Progenitor cell of endocrine pancreas (in vitro differentiated cells): ENCODE measurements at places on chromosomes 11 and 22. TPM values are rescaled to one million over a fixed set of nuclear protein-coding genes. Genes with fewer than 3 reads are reported as not detected.
A peak's percentile ranks its signal among the peaks of the same experiment; 100 is the strongest.

DNA sequence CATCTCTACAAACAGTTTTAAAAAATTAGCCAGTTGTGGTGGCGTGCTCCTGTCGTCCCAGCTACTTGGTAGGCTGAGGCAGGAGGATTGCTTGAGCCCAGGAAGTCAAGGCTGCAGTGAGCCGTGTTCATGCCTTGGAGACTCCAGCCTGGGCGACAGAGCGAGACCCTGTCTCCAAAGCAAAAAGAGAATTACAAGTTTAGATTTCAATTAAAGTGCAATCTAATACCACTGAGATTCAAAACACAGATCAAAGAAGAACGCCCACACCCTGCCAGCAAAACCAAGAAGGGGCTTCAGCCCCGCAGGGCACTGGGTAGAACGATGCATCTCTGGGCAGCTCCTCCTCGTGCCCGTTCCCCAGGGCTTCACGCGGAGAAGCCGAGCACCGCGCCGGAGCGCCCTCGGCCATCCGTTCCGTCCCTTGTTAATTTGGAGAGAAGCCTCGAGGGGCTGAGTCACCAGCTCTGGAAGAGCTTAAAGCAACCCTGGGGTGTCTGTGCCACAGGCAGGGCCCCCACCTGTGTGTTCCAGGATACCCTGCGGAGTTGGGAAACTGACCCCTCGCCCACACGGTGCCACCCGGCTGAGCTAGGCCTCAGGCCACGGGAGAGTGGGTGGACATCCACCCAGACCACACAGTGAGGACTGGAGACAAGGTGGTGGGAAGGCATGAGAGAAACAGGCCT, 47.0 kb downstream of the AP2A2 start:
- H3K4me3 ChIP-seq = no peak overlapping the region
- no peak for DNase-seq
- no peaks in the 10 kb centered on the region for H3K27me3 ChIP-seq
- peaks cover 16% of the 10 kb centered on the region for H3K36me3 ChIP-seq

The SCUBE1 gene
- total RNA-seq = 4.5 and 9.1 TPM in 2 replicates

GRCh38 chr11:64924910-64925284, 408 bp downstream of the PPP2R5B start:
- peaks cover 3% of the 10 kb centered on the region for H3K27me3 ChIP-seq
- peak overlapping the region; percentile 87 for H3K4me3 ChIP-seq
- peak overlapping the region; percentile 67 for H3K27ac ChIP-seq
- no peak for DNase-seq

The GTF2H1 gene
- 43.9 and 45.4 TPM in 2 replicates for total RNA-seq

The AASDHPPT gene
- 56.7 and 60.4 TPM in 2 replicates for total RNA-seq

The SMPD1 gene
- total RNA-seq = 25.5 and 27.8 TPM in 2 replicates

GRCh38 chr11:35583843-35584242, 34.4 kb upstream of the FJX1 start:
- H3K4me3 ChIP-seq = no peak overlapping the region
- H3K27me3 ChIP-seq = peaks cover 8% of the 10 kb centered on the region
- H3K4me1 ChIP-seq = peaks cover 3% of the 10 kb centered on the region
- no peak overlapping the region for H3K27ac ChIP-seq
- DNase-seq = no peak

The EMID1 gene
- 18.9 and 20.6 TPM in 2 replicates for total RNA-seq

The ROBO4 gene
- not detected in 2 replicates for total RNA-seq

DNA sequence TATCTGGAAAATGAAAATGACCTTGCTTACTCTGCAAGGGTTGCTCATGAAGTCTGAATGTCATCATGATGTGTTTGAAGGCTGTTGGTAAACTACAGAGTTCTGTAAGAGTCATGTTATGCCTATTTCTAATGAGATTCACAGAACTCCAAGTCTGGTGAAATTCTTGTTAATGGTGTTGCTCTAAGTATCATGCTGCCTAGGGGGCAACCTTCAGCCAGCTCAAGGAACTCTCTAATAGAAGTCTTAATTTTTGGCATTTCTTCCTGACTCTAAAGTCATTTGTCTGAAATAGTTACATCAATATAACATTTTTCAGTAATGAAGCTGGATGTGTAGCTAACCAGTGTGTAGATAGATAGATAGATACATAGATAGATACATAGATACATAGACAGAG, 302.8 kb downstream of the FAT3 start:
- no peak overlapping the region for H3K4me3 ChIP-seq
- H3K36me3 ChIP-seq = no peaks in the 10 kb centered on the region
- H3K4me1 ChIP-seq = peaks cover 13% of the 10 kb centered on the region
- no peak overlapping the region for H3K27ac ChIP-seq
- no peak for DNase-seq

GRCh38 chr11:62688491-62688890, 839 bp downstream of the LRRN4CL start:
- no peaks in the 10 kb centered on the region for H3K4me1 ChIP-seq
- peak overlapping the region; percentile 73 for H3K27ac ChIP-seq
- no peaks in the 10 kb centered on the region for H3K27me3 ChIP-seq
- no peak overlapping the region for H3K4me3 ChIP-seq
- peaks cover 8% of the 10 kb centered on the region for H3K36me3 ChIP-seq
